Epithelial cell of proximal tubule (primary cell): ENCODE measurements at places on chromosomes 2 and 18.
A peak's percentile ranks its signal among the peaks of the same experiment; 100 is the strongest.

DNA sequence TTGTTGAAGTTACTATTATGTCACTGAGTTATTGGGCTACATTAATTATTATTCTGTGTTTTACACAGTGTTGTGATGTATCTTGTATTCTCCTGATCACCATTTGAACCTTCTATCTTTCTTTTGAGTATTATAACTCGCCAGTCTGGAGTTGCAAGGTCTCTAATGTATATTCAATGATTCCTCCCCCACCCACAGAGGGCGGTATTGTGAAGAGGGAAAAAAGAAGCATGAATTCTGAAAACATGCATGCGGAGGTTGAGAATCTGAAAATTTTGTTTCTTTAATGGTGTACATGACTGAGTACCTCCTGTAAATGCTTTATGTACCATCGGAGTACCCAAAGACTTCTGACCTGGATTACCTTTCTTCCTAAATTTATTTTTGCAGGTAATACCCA, 266.6 kb downstream of the NR4A2 start:
- DNase-seq: no peak

- DNase-seq: no peak
These were observed 55.9 kb upstream of the EPAS1 start for GRCh38 chr2:46241344-46241743.

- DNase-seq: peak; percentile 63
These were observed 13.9 kb upstream of the SLC1A4 start for GRCh38 chr2:64975232-64975821.

- DNase-seq: no peak
These were observed 144.7 kb downstream of the FAM210A start for GRCh38 chr18:13581496-13582177.

GRCh38 chr2:72140621-72140960, 7.1 kb downstream of the CYP26B1 start:
- DNase-seq: no peak

DNA sequence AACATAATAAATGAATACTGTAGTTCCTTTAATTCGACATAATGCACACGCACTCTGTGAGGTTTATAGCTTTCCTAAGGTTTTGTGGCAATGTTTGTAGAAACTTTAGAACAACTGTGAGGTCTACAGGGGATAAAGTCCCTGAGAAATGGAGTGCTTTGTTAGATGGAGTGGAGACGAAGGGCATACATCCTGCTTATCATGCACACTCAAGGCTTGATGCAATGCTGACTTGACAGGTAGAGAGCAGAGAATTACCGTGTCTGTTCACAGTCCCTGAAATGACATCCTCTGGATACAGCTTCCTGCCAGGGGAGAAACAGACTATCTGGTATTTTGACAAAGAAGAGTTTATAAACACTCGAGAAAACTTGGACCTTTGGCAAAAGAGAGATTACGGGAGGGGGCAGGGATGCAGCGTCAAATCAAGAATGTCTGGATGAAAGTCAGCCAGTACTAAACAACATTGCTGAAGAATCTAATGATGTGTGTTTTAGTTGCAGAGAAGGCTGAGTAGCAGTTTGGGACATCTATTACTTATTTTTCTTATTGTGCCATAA, 766.9 kb upstream of the ZEB2 start:
- no peak for DNase-seq

DNA sequence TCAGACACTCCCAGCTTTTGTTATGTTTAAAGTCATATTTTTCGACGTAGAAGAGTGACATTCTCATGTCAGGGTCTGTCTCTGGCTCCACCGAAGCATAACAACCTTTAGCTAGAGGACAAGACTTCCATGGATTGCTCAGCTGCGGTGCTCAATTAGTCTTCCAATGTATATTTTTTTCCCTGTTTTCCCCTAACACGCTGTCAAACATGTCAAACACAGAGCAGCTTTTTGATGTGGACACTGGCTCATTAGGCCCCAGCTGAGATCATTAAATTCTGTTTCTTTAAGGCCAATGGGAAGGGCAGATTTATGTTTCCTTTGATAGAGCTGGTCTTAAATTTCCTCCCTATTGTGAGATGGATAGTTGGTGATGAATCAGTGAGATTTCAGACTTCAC, 525.4 kb downstream of the PIK3C3 start:
- DNase-seq: no peak

GRCh38 chr18:47981320-47981719, 50.9 kb upstream of the SMAD2 start:
- no peak for DNase-seq

GRCh38 chr2:199485732-199486335, 28.1 kb upstream of the SATB2 start:
- no peak for DNase-seq

GRCh38 chr18:475202-476031, 25.1 kb downstream of the COLEC12 start:
- peak; percentile 39 for DNase-seq

DNA sequence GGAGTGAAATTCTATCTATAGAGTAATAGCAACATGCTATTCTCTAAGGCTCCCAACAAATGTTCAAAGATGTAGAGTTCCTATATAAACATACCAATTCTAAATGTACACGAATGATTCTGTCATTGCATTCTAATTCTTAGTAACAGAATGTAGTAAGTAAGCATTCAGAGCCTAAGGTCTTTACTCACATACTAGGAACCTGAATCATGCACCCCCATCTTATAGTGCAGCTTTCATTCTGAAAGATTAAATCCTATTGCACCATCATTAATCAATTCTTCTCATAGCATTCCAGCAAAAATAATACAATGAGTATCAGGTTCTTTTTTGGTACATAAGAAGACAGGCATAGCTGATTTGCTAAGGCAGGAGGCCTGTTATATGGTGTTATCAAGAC, 230.0 kb downstream of the NCKAP5 start:
- DNase-seq: no peak
